ENCODE measurements at places on chromosomes 7 and 10.

GRCh38 chr10:97999923-98000248 is 30.5 kb downstream of the CRTAC1 start:
- DNase-seq = no peak

GRCh38 chr7:46572691-46573090 is 651.6 kb upstream of the IGFBP3 start:
- DNase-seq = no peak

DNA sequence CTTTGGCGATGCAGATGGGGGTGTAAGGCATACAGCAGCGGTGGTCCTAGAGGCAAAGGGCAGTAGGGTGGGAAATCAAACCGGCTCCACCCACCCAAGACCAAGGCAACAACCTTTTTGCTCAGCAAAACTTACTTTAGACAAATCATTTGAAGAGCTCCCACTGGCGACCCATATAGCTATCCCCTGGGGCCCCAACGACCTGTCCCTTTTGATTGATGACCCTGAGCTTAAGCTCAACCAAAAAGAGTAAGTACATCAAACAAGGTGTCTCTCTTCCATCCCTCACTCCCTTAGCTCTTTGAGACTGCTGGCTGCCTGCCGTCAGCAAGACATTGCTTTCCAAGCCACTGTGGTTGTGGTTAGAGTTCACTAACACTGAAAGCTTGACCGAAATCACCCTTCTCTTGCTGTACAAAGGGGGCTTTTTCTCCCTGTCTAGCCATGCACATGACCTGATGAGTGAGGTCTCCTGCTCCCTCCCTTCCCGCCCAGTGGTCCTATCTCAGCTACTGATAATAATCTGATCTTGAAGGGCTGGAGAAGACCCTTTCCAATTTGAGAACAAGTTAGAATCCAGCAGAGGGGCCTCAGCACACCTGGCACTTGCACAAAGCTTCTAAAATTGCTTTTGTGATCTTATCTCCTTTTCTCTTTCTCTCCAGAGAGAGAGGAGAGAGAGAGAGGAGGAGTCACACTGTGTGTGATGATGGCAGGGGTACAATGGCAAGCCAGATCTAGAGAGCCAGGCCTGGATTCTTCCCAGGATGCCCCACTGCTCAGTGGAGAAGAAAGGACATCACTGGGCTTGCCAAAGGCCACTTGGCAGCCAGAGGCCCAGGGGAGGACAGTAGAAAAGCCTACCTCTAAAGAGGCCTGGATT is 42.2 kb downstream of the XPNPEP1 start:
- no peak for DNase-seq

- no peak for DNase-seq
These were observed 65.4 kb downstream of the TRUB1 start for GRCh38 chr10:115003396-115003795.

GRCh38 chr7:128867842-128868623 is 5.4 kb downstream of the ATP6V1F start:
- no peak for DNase-seq

GRCh38 chr7:36723951-36724664 is at the start of gene AOAH:
Gene AOAH (minus strand): TSS chr7:36724494. CDS start chr7:36724148, 346 bp downstream.
- no peak for DNase-seq

DNA sequence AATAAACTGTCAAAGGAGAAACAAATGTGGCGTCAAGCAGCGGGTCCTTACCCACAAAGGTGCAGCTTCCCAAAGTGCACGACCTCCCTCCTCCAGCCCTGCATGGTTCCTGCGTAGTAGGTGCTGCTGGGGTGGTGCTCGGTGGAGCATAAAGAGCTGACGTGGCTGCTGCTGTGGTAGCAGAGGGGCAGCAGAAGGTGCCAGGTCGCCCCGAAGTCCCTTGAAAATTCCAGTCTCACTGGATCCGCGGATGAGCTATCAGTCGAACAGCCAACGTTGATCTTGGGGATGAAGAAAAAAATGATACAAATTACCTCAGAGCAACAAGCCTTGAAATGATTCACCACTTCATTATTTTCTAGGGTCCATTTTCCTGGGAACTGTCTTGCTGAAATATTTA is 105.0 kb upstream of the SLC26A5 start:
- no peak for DNase-seq

Data from C1 segment of cervical spinal cord (tissue), 14 donors.